ENCODE measurements at places on chromosomes 1 and 21. TPM values are rescaled to one million over a fixed set of nuclear protein-coding genes. Genes with fewer than 3 reads are reported as not detected.

The IGSF3 gene
- total RNA-seq: 41.5 TPM

The CFH gene
- total RNA-seq: not detected

The MPL gene
- not detected for total RNA-seq

The CCDC27 gene
- total RNA-seq: not detected

The NBPF26 gene
- total RNA-seq: 34.4 TPM

The SLC35F3 gene
- 0.71 TPM for total RNA-seq

Measured in progenitor cell of endocrine pancreas (in vitro differentiated cells).